Breast epithelium (tissue), 4 donors: ENCODE measurements at places on chromosomes 11 and 22.

DNA sequence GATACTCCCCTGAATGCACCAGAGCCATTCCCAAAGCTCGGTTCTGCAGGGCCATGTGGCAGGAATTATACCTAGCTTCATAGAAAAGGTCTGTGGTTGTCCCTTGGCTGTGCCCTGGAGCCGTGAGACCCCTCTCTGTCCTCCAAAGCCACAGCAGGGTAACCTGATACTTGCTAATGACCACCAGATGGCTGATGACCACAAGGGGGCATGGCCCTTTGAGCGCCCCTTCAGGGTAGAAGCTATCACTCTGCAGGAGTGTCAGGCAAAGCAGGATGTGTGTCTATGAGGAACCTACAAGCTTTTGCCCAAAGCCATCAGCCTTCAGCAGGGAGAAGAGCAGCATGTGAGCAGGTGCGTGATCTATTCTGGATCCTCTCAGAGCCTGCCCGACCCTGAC lies 95.3 kb downstream of the NTM start:
- H3K4me1 ChIP-seq = no peaks in the 10 kb centered on the region
- H3K27me3 ChIP-seq = no peaks in the 10 kb centered on the region
- no peak overlapping the region for H3K27ac ChIP-seq
- no peak for DNase-seq
- H3K36me3 ChIP-seq = no peaks in the 10 kb centered on the region

DNA sequence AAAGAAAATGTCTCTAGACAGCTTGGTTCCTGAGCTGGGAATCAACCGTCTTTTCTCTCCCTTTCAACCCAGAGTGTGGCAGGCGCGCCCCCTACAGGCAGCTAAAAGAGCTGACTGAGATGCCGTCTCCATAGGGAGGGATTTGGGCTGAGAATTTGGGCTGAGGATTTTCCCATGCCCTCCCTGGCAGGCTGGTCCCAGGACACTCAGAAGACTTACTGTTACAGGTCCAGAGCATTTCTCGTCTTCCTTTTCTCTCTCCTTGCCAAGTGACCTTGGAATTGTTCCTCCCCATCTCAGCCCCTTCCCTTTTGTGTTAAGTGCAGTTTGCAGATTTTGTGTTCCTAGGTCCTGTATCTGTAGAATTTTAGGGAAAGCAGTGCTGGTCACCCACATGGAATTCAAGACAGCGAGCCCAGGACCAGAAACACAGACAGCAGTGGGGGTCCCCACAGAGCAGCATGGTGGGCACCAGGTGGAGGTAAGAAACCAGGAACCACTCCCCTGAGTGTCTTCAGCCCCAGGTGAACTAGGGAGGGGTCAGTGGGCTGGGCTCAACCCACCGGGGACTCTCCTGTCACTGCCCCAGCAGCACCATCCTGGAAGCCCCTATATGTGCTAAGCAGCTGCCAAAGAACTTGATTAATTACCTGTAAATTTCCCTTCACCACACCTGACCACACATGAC lies 9.9 kb upstream of the IGLL5 start:
- H3K27me3 ChIP-seq = peaks cover 11% of the 10 kb centered on the region
- H3K27ac ChIP-seq = no peak overlapping the region
- DNase-seq = no peak
- H3K4me1 ChIP-seq = no peaks in the 10 kb centered on the region

GRCh38 chr11:119580081-119580480 lies 148.9 kb downstream of the NECTIN1 start:
- no peak overlapping the region for H3K27ac ChIP-seq
- no peaks in the 10 kb centered on the region for H3K36me3 ChIP-seq
- no peak overlapping the region for H3K4me3 ChIP-seq
- H3K27me3 ChIP-seq = no peaks in the 10 kb centered on the region
- no peak for DNase-seq

DNA sequence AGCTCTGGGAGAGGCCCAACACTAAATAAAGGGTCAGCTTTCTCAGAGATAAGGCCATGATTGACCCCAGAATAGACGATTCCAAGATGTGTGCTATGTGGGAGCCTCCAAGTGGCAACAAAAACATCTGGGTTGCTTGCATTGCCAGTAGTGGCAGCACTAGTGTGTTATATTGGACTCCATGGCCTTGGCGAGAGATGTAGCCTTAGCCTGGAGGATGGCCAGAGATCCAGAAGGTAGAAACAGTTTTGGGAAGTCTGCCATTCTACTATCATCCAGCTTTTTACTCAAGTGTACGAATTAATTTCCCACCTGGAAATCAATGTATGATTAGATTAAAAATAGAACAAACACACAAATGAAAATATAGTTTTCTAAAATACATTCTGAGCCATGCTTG lies 3.0 kb downstream of the OR8D4 start:
- H3K4me3 ChIP-seq = no peak overlapping the region
- no peak overlapping the region for H3K27ac ChIP-seq
- no peaks in the 10 kb centered on the region for H3K4me1 ChIP-seq
- no peaks in the 10 kb centered on the region for H3K36me3 ChIP-seq
- H3K27me3 ChIP-seq = no peaks in the 10 kb centered on the region
- no peak for DNase-seq

- no peaks in the 10 kb centered on the region for H3K4me1 ChIP-seq
- DNase-seq = no peak
- no peaks in the 10 kb centered on the region for H3K27me3 ChIP-seq
Observed at GRCh38 chr11:87323899-87324298, 286.2 kb downstream of the TMEM135 start.

DNA sequence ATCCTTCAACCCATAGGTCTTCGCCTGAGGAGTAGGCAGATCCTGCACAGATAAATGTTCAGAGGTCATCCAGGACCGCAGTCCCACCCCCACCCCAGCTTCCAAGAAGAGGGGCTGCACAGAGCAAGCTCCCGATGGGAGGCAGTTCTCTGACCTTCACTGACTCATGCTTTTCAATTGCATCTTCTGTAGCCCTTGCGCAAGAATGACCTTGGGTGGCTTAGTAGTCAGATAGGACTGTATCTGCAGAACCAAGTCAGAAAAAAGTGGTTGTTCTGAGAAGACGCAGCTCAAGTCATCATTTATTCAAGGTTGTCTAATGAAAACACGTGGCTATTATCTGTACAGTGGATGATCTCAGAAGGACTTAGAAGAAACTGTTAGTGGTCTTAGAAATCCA lies 16.4 kb upstream of the GRAMD1B start:
- H3K4me3 ChIP-seq = no peak overlapping the region
- H3K27me3 ChIP-seq = no peaks in the 10 kb centered on the region
- DNase-seq = no peak
- no peaks in the 10 kb centered on the region for H3K4me1 ChIP-seq
- H3K36me3 ChIP-seq = no peaks in the 10 kb centered on the region

DNA sequence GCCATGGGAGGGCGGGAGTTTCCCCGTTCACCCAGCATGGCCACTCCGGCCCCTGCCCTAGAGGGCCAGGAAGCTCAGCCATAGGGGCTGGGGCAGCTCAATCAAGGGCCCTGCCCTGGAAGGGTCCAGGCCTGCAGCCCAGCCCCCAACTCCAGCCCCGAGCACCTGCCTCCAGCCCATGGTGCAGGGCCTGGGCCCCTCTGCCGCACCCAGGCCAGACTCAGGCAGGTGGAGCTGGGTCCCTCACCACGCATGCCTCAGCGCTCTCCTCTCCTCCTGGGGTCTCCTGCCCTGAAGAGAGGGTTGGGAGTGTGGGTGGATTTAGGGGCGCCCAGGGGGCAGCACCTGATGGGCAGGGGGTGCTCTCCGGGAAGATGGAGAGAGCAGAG lies 13.1 kb downstream of the MLC1 start:
- no peak for DNase-seq
- H3K36me3 ChIP-seq = no peaks in the 10 kb centered on the region
- no peaks in the 10 kb centered on the region for H3K27me3 ChIP-seq
- no peak overlapping the region for H3K4me3 ChIP-seq
